Sciatic nerve (tissue), 2 donors: ENCODE measurements at places on chromosomes 11 and 22. TPM values are rescaled to one million over a fixed set of nuclear protein-coding genes. Genes with fewer than 3 reads are reported as not detected.

TESMIN gene
- total RNA-seq, result 1.5 TPM

PPP6R2 gene
- total RNA-seq, result 42.1 TPM

MS4A3 gene
- 1.4 TPM for total RNA-seq

UCP2 gene
- 43.1 TPM for total RNA-seq

SLCO2B1 gene
- 81.1 TPM for total RNA-seq

HBB gene
- total RNA-seq, result 16,523 TPM

PMM1 gene
- total RNA-seq, result 28.4 TPM

ACP2 gene
- 35.7 TPM for total RNA-seq

STX3 gene
- 19.3 TPM for total RNA-seq

UBE4A gene
- 40.8 TPM for total RNA-seq

KCNQ1 gene
- 6.2 TPM for total RNA-seq

CHRDL2 gene
- total RNA-seq, result 0.89 TPM

GRCh38 chr11:59218893-59219292, 6.2 kb upstream of the MPEG1 start:
- DNase-seq, result no peak

DNA sequence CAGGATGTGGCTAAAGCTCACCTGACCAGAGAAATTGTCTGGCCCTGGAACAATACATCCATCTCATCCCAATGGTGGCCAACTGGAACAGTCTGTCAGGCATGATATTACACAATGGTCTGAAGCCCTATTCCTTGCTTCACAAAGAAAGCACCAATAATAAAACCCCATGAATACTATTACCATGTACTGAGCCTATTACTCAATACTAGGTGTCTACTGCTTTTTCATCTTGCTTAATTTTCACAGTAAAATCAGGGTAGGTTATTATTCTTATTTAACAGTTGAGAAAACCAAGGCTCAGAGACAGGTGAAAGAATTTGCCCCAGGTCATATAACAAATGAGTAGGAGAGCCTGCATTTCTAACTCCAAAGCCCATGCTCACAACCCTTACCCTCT, 68.9 kb upstream of the CAPRIN1 start:
- DNase-seq, result no peak

GRCh38 chr11:108857382-108857781, 192.5 kb downstream of the DDX10 start:
- DNase-seq, result no peak

DNA sequence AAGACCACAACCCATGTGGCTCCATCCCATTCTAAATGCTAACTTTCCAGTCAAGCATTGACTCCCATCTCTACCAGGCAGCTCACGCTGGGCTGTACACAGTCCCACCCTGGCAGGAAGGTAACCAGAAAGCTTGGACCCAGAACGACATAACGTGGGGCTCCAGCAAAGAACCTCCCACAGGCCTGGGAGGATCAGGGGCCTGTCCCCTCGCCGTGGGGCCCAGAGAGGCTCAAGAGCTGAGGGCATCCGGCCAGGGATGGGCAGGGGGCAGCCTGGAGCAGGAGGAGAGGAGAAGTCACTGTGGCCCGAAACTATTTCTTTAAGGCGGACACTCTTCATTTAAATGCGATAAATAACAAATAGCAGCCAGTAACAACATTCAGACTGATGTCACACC, 169.9 kb downstream of the SHANK2 start:
- no peak for DNase-seq

GRCh38 chr11:65113361-65113756, 1.7 kb downstream of the TM7SF2 start:
- no peak for DNase-seq

DNA sequence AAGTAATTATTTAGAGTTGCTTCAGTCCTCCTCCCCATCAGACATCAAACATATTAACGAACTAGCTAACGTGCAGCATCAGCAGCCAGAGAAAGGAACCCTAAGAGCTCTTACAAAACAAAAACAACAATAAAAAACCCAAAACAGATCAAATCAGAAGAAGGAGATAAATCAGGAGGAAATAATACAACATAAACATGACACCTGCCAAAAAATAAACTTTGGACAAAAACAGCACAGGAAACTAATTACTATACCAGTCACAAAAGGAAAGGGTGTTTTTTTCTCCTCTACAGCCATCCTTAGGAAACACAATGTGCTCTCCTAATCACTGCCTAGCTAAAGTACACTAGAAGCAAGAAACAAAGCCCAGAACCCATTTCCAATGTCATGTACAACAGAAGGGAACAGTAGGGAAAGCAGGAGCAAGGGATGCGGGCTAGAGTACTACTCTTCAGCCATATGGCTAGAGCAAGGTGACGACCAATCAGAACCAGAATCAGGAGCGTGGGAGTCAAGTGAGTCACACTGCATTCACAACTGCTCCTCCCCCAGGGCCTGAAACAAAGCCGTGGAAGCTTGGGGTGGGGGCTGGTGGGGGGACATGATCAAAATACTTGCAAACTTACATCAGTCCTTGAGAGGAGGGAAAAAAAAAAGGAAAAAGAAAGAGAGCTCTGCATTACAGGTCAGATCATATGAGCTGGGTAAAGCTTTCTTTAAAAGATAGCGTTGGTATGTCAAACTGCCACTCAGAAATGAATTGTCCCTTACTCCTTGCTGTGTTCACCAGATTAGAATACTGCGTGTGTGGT, 60.4 kb downstream of the LARGE2 start:
- DNase-seq, result no peak

- DNase-seq, result no peak
These were observed 1030.4 kb upstream of the CNTN5 start for GRCh38 chr11:97990162-97990920.

GRCh38 chr11:65642014-65642671, 4.2 kb downstream of the SIPA1 start:
- DNase-seq, result no peak

DNA sequence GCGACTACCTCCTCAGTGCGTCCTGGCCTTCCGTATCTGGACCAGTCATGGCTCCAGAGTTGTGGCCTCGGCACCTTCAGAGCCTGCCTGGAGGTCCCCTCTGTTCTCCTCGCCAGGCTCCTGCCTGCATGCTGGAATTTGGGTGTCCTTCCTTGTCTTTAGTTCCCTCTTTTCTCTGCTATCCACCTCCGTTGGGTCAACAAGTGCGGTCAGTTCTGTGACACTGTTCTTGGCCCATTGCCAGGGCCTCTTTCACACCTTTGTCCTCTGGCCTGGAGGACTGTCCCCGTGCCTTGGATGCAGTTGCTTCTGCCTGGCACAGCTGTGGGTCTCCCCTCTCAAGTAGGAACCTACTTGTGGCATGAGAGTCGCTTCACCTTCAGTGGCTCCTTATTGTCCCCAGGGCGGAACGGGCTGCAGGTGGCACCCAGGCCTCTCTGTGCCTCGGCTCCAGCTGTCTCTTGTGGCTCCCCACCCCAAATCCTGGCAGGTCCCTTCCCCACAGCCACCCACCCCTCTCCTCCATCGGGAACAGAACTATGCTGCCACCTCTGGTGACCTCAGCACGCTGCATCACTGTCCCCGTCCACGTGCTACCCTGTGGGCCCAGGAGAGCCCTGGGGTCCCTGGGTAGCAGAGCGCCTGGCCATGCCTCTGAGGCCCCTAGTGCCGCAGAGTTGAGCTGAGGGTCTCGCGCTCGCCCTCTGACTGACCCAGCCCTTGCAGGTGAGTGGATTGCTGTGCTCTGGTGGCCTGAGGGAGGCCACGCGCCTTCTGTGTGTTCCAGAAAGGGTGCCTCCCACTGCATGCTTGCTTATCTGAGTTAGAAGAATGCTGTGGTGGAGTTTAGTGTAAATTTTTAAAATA, 4.7 kb downstream of the DGCR8 start:
- DNase-seq, result no peak

GRCh38 chr11:67615728-67616430, 9.1 kb downstream of the NDUFV1 start:
- DNase-seq, result no peak

GRCh38 chr11:92391364-92391763, 166.7 kb downstream of the FAT3 start:
- DNase-seq, result no peak

GRCh38 chr22:38700789-38701628, at the start of gene JOSD1:
Gene JOSD1 (minus strand): TSS chr22:38700943. CDS start chr22:38699987, 956 bp downstream.
- peak; percentile 99 for DNase-seq
